Keratinocyte (primary cell): ENCODE measurements at places on chromosomes 12 and 14. TPM values are rescaled to one million over a fixed set of nuclear protein-coding genes. Genes with fewer than 3 reads are reported as not detected.

The GPD1 gene
- 0.13 to 0.22 TPM (median 0.17 TPM) in 3 replicates for polyA plus RNA-seq

The AKAP6 gene
- 1.3 to 2.6 TPM (median 2.0 TPM) in 3 replicates for polyA plus RNA-seq

The RERGL gene
- polyA plus RNA-seq, result 0.15 to 0.20 TPM in 2 of 3 replicates, not detected in the other

The ETFBKMT gene
- 1.1 to 1.4 TPM (median 1.1 TPM) in 3 replicates for polyA plus RNA-seq

The PUS7L gene
- 7.4 to 10.8 TPM (median 7.9 TPM) in 3 replicates for polyA plus RNA-seq

The LRRC10 gene
- polyA plus RNA-seq, result not detected in 3 replicates

The HCFC2 gene
- 5.3 to 8.4 TPM (median 8.3 TPM) in 3 replicates for polyA plus RNA-seq

The POTEG gene
- not detected in 3 replicates for polyA plus RNA-seq

DNA sequence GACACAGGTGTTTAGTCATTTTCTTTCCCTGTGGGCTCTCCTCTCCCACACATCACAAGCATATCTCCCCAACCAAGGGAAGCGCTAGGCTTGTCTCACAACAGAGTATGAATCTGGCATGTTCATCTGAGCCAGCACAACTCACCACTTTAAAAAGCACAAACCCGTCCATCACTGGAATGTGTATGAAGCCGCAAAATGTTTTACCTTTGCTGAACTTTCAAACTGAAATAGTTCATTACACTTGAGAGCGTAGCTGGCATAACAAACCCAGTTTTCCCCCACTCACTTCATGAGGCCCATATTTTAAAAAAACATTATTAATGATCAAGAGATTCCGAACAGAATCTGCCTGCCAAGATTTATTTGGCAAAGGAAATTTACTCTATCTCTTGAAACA, 15.8 kb downstream of the NID2 start:
- DNase-seq, result no peak

- no peak for DNase-seq
These were observed 102.7 kb upstream of the DACT1 start for GRCh38 chr14:58535044-58535443.

GRCh38 chr14:102234331-102235264, 70.4 kb downstream of the MOK start:
- DNase-seq, result no peak

DNA sequence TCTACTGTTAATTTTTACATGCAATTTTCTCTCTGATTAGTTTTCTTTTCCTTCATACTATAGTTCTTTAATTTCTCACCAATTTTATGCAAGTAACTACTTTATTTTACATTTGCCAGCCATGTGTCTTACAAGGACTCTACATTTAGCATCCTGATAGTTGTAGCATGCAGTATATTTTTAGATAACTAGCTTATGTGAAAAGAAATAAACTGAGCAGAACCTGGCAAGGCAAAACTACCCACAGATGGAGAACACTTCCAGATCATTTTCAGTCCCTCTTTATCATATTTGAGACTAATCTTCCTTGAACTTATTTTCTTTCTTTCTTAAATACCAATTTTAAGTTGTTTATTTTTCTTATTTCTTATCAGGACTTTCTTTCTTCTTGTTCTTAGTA, 943.6 kb downstream of the LRFN5 start:
- no peak for DNase-seq

GRCh38 chr12:106601031-106601430, 18.2 kb downstream of the RFX4 start:
- no peak for DNase-seq

- DNase-seq, result no peak
These were observed 226.8 kb downstream of the C12orf42 start for GRCh38 chr12:103268831-103269514.

DNA sequence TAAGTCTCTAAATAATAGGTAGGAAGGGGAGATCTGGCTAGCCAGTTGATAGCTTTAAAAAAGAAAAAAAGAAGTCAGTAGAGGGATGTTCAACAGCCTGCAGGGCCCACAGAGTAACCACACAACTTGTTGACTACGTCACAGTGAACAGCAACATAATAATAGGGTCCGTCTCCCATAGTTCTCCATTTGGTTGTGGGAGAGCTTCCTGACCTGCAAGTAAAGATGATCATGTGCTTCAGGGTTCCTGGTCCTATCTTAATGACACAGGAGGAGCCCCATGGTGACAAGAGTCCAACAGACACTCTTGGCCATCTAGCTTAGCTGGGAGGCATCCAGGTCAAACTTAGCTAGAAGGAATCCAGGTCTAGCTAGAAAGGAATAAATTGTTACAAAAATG, 36.2 kb downstream of the FGD6 start:
- DNase-seq, result no peak

DNA sequence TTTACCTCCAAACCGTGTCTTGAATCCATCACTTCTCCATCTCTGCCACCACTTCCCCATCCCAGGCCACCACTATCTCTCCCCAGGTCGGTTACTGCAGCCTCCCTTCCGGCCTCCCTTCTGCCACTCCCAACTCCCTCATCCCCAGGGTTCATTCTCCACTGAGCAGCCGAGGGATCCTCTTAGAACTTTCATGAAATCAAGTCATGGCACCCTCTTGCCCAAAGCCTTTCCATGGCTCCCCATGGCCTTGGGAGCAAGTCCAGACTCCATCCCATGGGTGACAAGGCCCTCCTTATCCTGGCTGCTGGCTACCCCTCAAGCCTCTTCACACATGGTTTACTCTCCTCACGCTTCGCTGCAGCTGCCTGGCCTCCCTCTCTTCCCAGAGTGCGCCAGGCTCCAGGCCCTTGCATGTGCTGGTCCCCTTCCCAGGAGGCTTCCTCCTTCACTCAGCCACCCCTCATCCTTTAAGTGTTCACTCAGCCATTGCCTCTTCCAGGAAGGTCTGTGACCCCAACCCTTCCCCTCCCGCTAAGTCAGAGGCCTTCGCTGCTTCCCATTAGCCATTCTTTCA, 17.9 kb upstream of the SH2B3 start:
- DNase-seq, result no peak

GRCh38 chr12:103495469-103496456, at the start of gene C12orf42:
TSS of gene C12orf42 (minus strand) at chr12:103495968. CDS start at chr12:103478426, 17,542 bp downstream.
- no peak for DNase-seq

DNA sequence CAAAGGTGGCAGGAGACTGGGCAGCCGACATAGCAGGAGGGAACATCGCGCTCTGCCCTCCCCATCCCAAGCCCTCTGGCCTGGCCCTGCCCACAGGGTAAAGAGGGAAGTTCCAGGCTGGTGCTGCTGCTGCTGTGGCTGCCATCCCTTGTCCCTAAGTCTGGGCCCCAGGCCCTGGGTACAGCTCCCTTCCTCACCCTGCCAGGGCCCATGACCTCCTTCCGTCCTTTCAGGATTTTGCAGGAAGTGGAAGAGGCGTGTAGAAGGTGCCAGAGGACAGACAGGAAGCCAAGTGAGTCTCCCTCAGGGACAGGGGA, 14.7 kb upstream of the NCOR2 start:
- DNase-seq, result no peak

GRCh38 chr12:15709551-15709950, 79.6 kb downstream of the EPS8 start:
- no peak for DNase-seq

- peak; percentile 95 for DNase-seq
These were observed 9.5 kb upstream of the EEA1 start for GRCh38 chr12:92938638-92939037.

DNA sequence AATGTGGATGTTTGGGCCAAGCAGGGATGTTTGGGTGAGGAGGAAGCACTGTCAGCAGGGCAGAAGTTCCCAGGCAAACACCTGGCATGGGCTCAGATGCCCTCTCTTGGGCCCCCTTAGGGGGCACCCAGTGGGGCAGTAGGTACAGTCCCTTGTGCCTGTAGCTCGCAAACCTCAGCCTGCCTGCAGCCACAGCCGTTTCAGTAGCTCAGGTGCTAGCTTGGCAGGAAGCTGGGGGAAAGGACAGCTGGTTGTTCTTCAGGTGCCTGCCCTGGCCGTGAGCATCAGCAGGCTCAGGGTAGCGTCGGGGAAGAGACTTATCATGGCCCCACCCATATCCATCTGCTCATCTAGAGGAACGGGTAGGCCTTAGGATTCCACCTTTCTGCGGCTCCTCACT, 67.5 kb downstream of the B4GALNT3 start:
- DNase-seq, result no peak

DNA sequence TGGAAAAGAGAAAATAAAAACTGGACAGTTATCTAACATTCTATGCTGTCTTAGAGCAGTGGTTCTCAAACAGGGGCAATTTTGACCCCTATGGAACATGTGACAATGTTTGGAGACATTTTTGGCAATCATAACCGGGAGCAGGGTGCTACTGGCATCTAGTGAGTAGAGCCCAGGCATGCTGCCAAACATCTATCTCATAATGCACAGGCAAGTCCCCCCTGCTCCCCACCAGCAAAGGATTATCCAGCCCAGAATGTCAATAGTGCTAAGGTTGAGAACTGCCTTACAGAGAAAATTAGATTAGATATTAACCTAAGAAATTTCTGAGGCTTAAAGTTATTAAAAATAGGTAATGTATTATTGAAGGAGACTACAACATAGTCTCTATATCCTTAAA, 22.9 kb upstream of the CATSPERB start:
- DNase-seq, result no peak

DNA sequence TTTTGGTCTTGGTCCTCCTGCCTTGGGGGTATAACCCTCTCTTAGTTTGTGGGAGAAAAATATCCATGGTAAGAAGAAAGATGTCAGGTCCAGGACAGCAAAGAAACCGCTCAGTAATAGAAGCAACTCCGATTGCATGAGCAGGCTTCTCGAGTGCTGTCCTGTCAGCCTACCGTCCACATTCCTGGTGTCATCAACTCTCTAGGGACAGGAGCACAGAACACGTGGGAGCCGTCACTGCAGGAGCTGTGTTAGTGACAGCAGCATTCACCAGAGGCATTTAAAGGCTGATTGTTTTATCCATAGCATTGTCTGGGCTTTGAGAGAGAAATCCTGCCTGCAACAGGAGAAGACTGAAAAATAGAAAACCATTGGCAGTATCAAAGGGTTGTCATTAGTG, 244.2 kb downstream of the CACNA1C start:
- no peak for DNase-seq

DNA sequence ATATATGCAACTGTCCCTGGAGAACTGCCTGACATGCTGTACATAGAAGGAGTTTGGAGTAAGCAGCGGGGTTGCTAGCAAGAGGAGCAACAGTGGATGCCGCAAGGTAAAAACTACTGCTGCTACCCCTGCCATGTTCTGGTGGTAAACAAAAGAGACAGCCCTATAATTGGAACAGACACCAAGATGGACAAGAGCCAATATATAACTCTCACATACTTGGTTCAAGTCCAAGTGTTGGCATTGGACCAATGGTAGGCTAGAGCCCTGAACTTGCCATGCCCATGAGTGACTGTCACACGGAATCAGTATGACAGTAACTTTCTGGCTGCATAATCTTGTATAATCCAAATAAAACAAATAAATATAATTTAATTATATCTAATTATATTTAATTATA, 13.7 kb downstream of the ATXN7L3B start:
- DNase-seq, result no peak

- no peak for DNase-seq
These were observed 96.0 kb upstream of the PCED1B start for GRCh38 chr12:46983393-46983793.

GRCh38 chr12:29216266-29216665, 67.2 kb downstream of the FAR2 start:
- DNase-seq, result no peak

GRCh38 chr12:92051441-92051840, 94.2 kb downstream of the BTG1 start:
- no peak for DNase-seq

DNA sequence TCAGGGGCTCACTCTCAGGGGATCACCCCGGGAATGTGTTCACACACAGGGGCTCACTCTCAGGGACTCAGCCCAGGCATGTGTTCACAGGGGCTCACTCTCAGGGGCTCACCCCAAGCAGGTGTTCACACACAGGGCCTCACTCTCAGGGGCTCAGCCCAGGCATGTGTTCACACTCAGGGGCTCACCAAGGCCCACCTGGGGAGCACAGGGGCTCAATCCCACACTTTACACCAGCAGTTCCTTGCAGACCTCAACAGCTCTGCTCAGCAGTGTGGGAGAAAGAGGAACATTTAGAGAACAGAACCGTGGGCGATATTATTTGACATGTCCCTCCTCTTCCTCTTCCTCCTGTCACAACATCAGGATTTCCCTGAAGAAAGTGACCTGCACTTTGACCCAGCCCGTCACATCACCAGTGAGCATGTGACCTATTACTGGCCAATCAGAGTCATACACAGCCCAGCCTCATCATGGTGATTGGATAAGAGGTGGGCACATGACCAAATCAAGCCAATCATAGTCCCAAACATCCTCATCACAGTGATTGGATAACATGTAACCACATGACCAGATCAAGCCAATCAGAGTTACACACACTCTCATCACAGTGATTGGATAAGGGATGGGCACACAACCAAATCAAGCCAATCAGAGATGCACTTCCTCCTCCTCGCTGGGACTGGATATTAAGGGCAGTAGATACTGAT, 359.4 kb upstream of the SFSWAP start:
- DNase-seq, result no peak

- no peak for DNase-seq
These were observed 31.7 kb upstream of the STRN3 start for GRCh38 chr14:31057701-31058364.

DNA sequence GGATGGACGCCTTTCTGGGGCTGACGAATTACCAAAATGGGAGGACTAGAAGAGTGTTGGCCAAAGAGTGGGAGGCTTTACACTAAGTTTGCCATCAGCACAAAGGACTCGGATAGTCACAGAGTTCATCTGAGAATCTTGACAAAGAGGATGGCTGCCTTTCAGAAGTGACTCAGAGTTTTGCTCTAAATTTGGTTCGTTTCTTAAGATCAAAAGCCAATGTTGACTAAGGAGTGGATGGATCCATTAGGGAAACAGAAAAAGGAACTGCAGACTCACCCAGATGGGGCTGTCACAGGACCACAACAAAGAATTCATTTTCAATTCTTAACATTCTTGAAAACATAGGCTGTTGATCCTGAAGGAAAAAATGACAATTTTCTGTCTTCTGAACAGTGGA, 81.3 kb upstream of the DUSP6 start:
- no peak for DNase-seq

DNA sequence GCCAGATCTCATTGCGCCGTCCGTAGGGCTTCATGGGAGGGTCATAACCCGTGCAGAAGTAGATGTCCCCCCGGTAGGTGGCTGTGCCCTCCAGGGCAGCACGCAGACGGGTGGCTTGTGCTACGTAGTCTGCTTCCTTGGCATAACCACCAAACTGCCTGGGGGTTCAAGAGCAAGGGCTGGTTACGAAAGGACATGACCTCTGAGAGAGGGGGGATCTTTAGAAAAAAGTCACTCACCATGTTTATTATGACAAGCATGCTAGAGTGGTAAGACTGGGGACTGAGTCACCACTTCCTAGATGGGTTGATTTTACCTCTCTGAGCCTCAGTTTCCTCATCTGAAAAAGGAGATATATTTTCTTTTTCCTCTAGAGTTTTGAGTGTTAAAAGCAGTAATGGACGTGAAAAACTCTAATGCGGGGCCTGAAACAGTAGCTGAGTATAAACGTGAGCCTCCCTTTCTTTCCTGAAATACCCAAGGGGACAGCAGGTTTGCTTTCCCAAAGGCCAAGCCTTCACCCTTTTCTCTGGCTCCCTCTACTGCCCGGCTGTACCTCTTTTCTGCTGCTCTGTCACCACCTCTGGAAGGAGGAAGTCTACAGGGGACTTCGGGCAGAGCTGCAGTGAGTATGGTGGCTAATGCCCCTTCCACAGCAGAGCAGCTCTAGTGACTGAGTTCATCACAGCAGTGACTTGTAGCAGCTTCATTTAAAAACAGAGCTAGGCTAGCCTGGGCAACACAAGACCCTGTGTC, 23.5 kb upstream of the GPRC5D start:
- no peak for DNase-seq
